ENCODE measurements at places on chromosomes 4 and X.

DNA sequence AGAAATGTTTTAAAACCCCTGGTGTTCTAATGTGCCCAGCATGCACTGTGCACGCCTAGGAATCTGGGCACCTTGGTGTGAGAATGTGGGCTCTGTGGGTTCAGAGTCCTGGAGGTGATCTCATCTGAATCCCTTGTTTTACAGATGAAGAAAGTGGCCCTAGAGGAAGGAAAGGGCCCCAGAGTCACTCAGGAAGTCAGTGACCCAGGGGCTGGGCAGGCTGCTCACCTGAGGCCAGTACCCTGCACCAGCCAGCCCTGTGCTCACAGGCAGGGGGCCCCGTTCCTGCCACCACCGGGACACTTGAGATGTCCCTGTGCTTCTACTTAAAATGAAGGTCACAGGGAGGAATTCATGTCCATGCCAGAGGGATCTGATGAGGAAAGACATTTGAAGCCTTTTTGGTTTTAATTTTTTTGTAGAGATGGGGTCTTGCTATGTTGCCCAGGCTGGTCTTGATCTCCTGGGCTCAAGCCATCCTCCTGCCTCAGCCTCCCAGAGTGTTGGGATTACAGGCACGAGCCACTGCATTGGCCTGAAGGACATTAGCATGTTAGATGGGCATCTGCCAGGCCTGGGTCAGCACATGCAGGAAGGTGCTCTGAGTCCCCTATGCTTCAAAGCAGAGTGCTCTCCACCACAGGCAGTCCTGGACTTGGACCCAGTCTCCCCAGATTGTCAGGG, 7.4 kb upstream of the S100P start:
- no peak for DNase-seq

GRCh38 chr4:73597594-73597993, 22.6 kb downstream of the RASSF6 start:
- DNase-seq, result no peak

- no peak for DNase-seq
Measured at GRCh38 chr4:182662551-182662950, 254.6 kb downstream of the DCTD start.

DNA sequence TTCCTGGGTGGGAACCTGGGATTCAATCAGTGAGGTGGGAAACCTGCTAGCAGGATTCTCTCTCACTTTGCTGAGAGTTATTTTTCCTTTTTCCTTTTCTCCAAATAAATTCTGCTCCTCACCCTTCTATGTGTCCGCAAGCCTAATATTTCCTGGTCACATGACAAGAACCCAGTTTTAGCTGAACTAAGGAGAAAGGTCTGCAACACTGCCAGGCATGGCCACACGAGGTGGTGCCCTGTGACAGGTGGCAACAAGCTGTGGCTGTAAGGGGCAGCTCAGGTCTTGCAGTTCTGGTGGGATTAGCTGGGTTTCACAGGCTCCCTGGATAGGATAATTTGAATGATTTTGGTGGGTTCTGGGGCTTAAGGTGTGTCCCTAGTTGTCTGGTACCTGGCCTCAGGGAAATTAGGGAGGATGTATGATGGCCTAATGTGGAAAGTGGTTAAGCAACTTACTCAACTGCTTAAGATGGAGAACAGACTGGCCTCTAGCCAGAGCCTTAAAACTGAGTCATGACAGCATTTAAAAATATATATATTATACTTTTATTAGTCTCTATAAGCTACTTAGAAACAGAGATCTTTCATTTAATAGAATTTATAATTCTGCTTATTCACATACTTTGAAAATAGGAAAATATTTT, 215.0 kb downstream of the IL15 start:
- DNase-seq, result no peak

DNA sequence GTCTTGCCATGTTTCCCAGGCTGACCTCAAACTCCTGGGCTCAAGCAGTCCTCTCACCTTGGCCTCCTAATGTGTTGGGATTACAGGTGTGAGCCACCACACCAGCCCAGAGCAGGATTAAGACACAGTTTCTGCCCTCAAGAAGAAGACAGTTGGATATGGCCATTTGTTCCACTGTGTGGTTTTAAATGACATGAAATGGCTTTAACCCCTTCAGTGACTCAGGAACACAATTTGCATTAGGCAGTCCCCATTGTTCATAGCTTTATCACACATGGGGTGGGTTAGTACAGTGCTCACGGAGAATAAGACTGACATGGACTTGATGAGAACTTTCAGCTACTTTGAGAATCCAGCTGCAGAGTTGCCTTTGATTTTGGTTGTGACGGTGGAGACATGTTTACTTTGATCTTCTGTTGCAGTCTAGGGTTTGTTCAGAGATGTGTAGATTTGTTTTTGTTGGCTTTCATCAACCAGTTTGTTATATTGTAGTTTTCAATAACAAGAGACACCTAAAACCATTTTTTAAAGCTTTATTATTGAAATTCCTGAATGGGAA, 60.3 kb downstream of the ARX start:
- DNase-seq, result no peak

GRCh38 chrX:100204534-100204933, 205.5 kb downstream of the PCDH19 start:
- no peak for DNase-seq

DNA sequence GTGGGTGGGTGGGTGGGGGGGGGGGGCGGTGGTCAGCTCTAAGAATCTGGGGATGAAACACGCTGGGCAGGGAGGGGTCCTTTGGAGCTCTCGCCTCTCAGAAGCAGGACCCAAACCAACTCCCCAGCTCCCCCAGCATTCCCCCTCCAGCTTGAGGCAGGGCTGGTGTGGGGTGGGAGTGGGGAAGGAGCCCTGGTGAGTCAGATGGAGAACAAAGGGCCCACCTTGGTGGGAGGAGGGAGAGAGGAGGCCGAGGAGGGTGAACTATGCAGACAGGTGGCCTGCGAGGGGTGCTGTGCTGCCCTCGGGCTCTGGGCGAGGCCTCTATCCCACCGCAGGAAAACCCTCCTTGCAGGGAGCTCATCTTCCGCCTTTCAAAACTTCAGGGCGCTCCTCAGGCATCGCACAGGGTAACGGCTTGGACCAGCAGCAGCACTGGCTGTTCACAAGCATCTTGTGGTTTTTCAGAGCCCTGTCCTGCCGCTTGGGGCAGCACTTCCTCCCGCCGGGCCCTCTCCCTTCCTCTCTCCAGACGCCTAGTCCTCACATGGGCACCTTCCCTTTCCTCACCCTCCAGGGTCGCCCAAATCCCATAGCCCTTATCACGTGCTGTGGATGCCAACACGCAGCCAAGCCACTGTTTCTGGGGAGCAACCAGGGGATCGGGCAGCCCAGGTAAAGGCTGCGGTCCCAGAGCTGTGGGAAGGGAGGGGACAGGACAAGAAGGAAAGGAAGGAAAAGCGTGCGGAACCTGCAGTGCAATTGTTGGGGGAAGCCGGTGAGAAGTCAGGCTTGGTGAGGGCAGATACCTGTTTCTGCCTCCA, 34.0 kb upstream of the GRPEL1 start:
- DNase-seq, result peak; percentile 88
